ENCODE measurements at places on chromosomes 1 and 21.

GRCh38 chr1:10019561-10019960, 13.2 kb upstream of the UBE4B start:
- no peak for DNase-seq

- no peak for DNase-seq
Measured at GRCh38 chr1:10084045-10084444, 51.3 kb downstream of the UBE4B start.

GRCh38 chr21:35256468-35256988, 207.4 kb upstream of the RUNX1 start:
- DNase-seq, result no peak

DNA sequence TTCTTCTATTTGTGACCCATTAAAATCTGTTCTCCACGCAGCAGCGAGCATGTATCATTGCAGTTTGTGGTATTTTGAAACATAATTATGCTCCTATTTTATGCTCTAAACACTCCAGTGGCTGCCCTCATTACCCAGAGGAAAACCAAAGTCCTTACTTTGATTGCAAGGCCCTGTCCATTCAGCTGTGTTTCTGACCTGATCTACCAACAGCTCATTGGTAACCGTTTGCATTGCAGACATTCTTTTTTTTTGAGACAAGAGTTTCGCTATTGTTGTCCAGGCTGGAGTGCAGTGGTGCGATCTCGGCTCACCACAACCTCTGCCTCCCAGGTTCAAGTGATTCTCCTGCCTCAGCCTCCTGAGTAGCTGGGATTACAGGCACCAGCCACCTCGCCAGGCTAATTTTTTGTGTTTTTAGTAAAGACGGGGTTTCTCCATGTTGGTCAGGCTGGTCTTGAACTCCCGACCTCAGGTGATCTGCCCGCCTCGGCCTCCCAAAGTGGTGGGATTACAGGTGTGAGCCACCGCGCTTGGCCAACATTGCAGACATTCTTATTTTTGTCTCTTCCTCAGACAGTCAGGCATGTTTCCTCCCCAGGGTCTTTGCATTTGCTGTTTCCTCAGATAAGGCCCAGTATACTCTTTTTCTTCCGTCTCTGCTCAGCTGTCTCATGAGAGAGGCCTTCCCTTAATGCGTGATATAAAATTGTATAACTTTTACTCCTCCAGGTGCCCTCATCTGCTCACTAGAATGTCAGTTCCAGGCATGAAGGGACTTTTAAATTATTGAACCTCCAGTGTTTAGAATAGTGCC, 32.5 kb downstream of the THRAP3 start:
- no peak for DNase-seq

DNA sequence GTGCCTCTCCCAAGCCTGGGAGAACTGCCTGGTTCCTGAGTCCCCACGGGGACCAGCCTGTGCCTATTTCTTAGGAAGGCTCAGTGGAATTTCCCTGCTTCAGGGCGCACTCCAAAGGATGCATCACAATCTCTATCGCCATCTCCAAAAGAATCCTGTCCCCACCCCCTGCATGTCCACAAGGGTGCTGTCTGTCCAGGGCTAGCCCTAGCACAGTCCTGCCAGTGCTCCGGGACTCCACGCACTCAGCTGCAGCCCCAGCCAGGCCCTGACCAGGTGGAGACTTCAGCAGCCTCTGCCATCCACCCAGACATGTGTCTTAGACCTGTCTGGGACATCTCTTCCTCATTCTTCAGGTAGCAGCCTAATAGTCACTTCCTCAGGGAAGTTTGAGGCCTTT, 199.7 kb downstream of the GRIK3 start:
- DNase-seq, result no peak

DNA sequence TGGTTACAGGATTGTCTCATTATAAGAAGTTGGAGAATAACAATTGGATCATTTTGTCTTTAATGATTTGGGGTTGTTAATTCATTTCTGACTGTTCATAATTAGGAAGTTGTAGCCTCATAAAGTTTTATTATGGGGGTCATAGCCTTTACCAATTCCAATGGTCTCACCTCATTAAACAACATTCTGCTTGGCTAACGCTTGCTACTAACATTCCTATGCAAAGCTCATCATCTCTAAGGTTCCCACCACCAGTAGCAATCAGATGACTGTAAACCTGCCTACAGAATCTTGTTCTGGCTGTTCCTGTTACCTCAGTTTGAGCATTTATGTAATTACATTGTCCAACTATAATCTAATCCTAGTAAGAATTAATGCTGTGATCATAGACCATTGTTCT, 60.2 kb downstream of the ODF2L start:
- DNase-seq, result no peak

- DNase-seq, result peak; percentile 98
Measured at GRCh38 chr1:109248797-109249629, at the start of gene CELSR2. CELSR2 (plus strand) TSS chr1:109249539; CDS start chr1:109250080, 541 bp downstream.

DNA sequence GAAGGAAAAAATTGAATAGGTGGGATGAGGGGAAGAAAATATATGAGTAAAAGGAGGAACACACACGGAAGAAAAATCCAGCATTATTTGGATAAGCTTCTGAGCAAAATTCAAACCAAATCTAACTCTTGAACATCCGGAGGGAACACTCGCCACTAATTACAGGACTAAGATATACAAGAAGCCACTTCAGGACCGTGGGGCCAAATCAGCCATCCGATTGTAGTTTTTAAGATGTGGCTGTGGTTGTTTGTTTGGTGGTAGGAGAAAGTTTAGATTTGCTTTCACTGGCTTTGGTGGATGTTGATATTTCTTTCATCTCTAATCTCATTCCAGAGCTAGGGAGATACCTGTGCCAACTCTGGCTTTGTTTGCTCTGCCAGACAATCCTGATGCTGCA, 43.7 kb upstream of the ADAMTS1 start:
- DNase-seq, result no peak

GRCh38 chr21:21606041-21606440, 607.8 kb downstream of the NCAM2 start:
- no peak for DNase-seq

DNA sequence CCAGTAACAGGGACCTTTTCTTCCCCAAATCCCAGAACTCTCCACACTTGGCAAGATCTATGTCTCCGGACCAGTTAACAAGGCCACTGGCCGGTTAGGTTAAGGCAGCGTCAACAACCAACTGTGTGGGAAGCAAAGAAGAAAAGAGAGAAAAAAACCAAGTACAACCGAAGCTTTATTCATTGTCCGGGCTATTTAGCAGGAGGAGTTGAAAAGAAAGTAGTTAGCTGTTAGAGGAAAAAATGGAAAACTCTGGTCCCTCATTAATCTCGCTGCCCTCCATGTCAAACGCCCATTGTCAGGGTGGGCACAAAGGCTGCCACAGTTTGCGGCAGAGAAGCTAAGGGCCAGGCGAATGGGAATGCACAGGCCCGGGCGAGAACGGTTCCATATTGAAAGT, 49.3 kb upstream of the GRIK3 start:
- DNase-seq, result no peak

GRCh38 chr1:47569681-47570470, 132.0 kb downstream of the FOXD2 start:
- DNase-seq, result no peak

- no peak for DNase-seq
Measured at GRCh38 chr21:36792505-36792967, 93.6 kb downstream of the SIM2 start.

GRCh38 chr21:41805038-41805437, 38.2 kb upstream of the RIPK4 start:
- DNase-seq, result no peak

All from GM19239 (cell line).